Activated T-helper 1 cell treated with anti-CD3 and anti-CD28 coated beads, Interleukin-12 subunit alpha, Interleukin-12 subunit beta, Interleukin-2, Interleukin-4 antibody, amounts not matched to agents 30 ng/mL and 10 ng/mL and 1 ng/mL, durations not matched to agents 14 hours and 24 hours and 36 hours (primary cell): ENCODE measurements at places on chromosomes 16 and 17. TPM values are rescaled to one million over a fixed set of nuclear protein-coding genes. Genes with fewer than 3 reads are reported as not detected.

Gene POLR3E
- total RNA-seq: 107 and 111 TPM in 2 replicates

Gene SCARF1
- 7.3 and 9.3 TPM in 2 replicates for total RNA-seq

DNA sequence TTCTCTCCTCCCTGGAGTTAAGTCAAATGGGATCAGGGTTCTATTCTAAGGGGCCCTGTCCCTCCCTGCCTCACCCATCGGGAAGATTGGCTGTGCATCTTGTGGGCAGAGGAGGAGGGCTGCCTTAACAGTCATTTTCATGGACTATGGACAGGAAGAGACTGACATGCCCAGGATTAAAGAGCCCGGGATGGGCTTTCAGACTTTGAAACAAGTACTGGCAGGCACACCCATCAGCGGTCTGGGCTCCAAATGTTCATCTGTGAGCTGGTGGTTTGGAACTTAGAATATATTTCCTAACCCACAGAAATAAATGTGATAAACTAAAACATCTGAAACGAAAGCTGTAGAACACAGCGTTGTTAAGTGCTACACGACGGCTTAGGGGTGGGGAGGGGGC, 6.5 kb downstream of the SLC6A4 start:
- H3K27me3 ChIP-seq: peaks cover 47% of the 10 kb centered on the region
- no peak overlapping the region for H3K4me3 ChIP-seq
- H3K36me3 ChIP-seq: no peaks in the 10 kb centered on the region
- no peak for DNase-seq
- no peaks in the 10 kb centered on the region for H3K4me1 ChIP-seq

DNA sequence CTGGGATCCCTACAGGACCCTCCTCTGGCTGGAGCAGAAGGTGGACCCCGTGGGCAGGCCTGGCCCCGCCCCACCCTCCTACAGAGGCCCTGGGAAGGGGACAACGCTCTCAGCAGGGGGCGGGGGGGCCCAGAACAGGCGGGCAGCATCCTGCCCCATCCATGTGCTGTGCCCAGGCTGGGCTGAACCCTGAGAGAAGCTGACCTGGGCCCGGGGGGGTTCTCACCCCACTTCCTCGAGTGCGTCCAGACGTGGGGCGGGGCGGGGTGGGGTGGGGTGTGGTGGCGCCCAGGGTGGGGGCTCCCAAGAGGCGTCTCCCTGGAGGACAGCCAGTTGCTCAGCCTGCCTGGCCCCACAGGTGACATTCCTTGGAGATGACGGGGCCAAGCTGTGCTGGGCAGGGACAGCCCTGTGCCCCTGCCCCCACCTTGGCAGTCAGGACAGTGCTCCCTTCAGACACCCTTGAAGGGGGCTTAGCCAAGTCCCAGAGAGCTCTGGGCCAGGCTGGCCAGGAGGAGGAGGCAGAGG, 390 bp upstream of the UNC13D start:
- H3K27ac ChIP-seq: peak overlapping the region; percentile 97
- peak overlapping the region; percentile 94 for H3K4me3 ChIP-seq
- peaks cover 16% of the 10 kb centered on the region for H3K4me1 ChIP-seq
- no peak for DNase-seq

- H3K4me1 ChIP-seq: peaks cover 12% of the 10 kb centered on the region
- H3K36me3 ChIP-seq: no peaks in the 10 kb centered on the region
- H3K27ac ChIP-seq: no peak overlapping the region
- no peak for DNase-seq
Observed at GRCh38 chr17:80425835-80426426, 11.0 kb downstream of the ENDOV start.

Gene FAM83G
- total RNA-seq: 13.0 and 13.2 TPM in 2 replicates

GRCh38 chr17:6843241-6843880, 11.8 kb upstream of the TEKT1 start:
- DNase-seq: no peak
- H3K4me3 ChIP-seq: no peak overlapping the region
- no peak overlapping the region for H3K27ac ChIP-seq
- peaks cover 13% of the 10 kb centered on the region for H3K4me1 ChIP-seq
- peaks cover 46% of the 10 kb centered on the region for H3K27me3 ChIP-seq

- no peak overlapping the region for H3K27ac ChIP-seq
- no peak for DNase-seq
- H3K27me3 ChIP-seq: no peaks in the 10 kb centered on the region
- no peaks in the 10 kb centered on the region for H3K4me1 ChIP-seq
- H3K4me3 ChIP-seq: no peak overlapping the region
- no peaks in the 10 kb centered on the region for H3K36me3 ChIP-seq
Observed at GRCh38 chr16:76683051-76683450, 405.9 kb downstream of the CNTNAP4 start.

GRCh38 chr16:71851746-71852145, 6.0 kb downstream of the ATXN1L start:
- no peak overlapping the region for H3K27ac ChIP-seq
- H3K27me3 ChIP-seq: no peaks in the 10 kb centered on the region
- no peak for DNase-seq
- H3K4me3 ChIP-seq: no peak overlapping the region
- H3K36me3 ChIP-seq: peaks cover 39% of the 10 kb centered on the region

DNA sequence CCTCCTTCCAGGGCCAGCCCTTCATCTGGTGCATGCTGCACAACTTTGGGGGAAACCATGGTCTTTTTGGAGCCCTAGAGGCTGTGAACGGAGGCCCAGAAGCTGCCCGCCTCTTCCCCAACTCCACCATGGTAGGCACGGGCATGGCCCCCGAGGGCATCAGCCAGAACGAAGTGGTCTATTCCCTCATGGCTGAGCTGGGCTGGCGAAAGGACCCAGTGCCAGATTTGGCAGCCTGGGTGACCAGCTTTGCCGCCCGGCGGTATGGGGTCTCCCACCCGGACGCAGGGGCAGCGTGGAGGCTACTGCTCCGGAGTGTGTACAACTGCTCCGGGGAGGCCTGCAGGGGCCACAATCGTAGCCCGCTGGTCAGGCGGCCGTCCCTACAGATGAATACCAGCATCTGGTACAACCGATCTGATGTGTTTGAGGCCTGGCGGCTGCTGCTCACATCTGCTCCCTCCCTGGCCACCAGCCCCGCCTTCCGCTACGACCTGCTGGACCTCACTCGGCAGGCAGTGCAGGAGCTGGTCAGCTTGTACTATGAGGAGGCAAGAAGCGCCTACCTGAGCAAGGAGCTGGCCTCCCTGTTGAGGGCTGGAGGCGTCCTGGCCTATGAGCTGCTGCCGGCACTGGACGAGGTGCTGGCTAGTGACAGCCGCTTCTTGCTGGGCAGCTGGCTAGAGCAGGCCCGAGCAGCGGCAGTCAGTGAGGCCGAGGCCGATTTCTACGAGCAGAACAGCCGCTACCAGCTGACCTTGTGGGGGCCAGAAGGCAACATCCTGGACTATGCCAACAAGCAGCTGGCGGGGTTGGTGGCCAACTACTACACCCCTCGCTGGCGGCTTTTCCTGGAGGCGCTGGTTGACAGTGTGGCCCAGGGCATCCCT, 7.4 kb downstream of the NAGLU start:
- no peak overlapping the region for H3K4me3 ChIP-seq
- no peak for DNase-seq
- peaks cover 5% of the 10 kb centered on the region for H3K36me3 ChIP-seq
- no peak overlapping the region for H3K27ac ChIP-seq
- H3K4me1 ChIP-seq: peaks cover 13% of the 10 kb centered on the region

Gene TMEM208
- 68.5 and 72.4 TPM in 2 replicates for total RNA-seq

DNA sequence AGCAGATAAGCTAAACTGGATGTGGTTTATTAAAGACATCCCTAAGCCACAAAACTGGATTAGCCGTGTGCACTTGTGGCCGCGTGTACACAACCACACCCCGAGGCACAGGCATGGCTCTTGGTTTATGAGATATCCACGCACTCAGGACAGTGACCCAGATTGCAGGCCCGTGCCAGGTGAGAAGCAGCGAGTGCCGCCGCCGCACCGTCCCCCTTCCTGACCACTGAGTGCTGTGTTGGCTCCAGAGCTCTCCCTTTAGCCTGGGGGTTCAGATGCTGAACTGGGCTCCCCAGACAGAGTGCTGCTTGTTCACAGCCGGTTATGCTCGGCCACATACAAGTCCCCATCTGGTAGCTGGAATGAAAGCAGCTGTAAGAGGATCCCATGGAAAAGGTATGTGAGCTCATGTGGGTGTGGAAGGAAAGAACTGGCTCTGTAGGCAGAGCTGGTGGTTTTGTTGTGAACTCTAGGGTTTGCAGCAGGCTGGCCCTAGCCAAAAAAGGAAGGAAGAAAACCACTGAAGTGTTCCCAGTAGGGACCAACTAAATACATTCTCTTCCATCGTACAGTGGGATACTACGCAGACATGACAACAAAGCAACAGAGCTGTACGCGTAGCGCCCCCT, 29.5 kb downstream of the KNOP1 start:
- H3K36me3 ChIP-seq: peaks cover 27% of the 10 kb centered on the region
- no peaks in the 10 kb centered on the region for H3K27me3 ChIP-seq
- no peak for DNase-seq
- no peak overlapping the region for H3K27ac ChIP-seq

GRCh38 chr16:59432896-59433295, 698.8 kb upstream of the GOT2 start:
- H3K4me3 ChIP-seq: no peak overlapping the region
- H3K27ac ChIP-seq: no peak overlapping the region
- H3K36me3 ChIP-seq: no peaks in the 10 kb centered on the region
- no peaks in the 10 kb centered on the region for H3K27me3 ChIP-seq
- DNase-seq: no peak

DNA sequence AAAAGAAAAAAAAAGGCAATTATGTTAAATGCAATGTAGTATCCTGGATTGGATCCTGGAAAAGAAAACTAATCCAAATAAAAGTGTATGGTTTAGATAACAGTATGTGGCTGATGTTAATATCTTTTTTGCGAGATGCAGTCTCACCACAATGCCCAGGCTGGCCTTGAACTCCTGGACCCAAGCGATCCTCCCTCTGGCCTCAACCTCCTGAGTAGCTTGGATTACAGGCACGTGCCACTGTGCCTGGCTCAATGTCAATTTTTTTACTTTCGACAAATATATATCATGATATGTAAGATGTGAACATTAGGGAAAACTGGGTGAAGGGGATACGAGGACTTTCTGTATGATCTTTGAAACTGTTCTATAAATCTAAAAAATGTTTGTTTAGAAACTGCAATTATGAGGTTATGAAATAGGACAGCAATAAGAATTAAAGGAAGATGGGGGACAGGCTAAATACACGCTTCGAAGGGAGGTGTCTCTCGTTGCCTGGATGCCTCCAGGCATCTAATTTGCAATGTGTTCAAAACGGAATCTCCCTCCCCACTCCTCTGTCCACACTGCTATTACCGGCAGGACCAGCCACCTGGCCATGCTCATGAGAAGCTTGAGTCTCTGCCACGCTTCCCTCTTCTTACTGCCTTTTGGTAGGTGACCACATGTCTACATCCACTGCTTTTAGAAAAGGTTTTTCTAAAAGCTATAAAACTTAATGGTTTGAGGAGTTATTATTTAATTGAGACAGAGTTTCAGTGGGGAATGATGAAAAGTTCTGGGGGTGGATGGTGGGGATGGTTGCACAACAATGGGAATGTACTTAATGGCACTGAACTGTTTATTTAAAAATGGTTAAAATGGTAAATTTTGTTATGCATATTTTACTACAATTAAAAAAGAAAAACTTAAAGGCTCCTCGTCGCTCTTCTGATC, 15.2 kb downstream of the UBE2O start:
- no peak overlapping the region for H3K27ac ChIP-seq
- peaks cover 23% of the 10 kb centered on the region for H3K4me1 ChIP-seq
- no peaks in the 10 kb centered on the region for H3K27me3 ChIP-seq
- H3K36me3 ChIP-seq: peaks cover 5% of the 10 kb centered on the region
- no peak overlapping the region for H3K4me3 ChIP-seq

GRCh38 chr16:71895679-71896365, 491 bp downstream of the IST1 start:
- DNase-seq: no peak
- peaks cover 9% of the 10 kb centered on the region for H3K36me3 ChIP-seq
- H3K27ac ChIP-seq: peak overlapping the region; percentile 91
- H3K4me3 ChIP-seq: peak overlapping the region; percentile 90
- H3K4me1 ChIP-seq: peaks cover 18% of the 10 kb centered on the region
- no peaks in the 10 kb centered on the region for H3K27me3 ChIP-seq

Gene PRKCB
- total RNA-seq: 100 and 109 TPM in 2 replicates

Gene TNP2
- not detected in 2 replicates for total RNA-seq

DNA sequence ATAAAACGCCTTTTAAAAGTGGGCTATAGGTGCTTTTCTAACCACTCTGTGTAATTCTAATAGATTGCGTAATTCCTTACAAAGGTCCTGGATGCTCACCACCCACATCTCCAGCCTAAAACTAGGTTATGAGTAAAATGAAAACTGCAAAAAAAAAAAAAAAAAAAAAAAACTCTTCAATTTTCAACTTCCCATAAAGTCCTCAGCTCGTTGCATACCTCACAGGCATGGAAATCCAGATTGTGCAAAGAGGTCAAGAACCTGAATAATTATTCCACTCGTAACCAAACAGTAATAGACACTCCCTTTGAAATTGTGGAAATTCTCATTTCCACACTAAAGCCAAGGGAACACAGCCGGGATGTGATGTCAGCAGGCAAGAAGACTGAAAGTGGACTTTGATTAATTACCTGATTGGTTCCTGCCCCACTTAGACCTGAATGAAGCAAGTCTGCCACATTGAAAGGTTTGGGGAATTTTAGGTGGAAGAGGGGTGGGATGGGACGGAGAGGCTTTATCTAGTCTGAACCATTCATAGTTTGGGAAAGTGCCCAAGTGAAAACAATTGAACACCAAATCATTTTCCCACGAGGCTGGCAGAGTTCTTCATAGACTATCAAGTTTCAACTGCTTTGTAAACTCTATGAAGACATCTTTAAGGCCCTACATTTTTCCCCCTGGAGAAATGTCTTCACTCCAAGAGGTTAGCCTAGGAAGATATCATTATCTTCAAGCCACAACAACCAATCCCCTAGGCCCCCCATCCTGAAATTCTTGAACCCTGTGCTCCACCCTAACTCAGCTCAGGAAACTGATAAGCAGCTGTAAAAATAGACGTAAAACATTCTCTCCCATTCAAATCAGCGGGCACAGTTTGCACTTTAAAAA, 49.1 kb upstream of the TANC2 start:
- no peak for DNase-seq
- H3K27ac ChIP-seq: no peak overlapping the region
- no peak overlapping the region for H3K4me3 ChIP-seq
- no peaks in the 10 kb centered on the region for H3K36me3 ChIP-seq
- no peaks in the 10 kb centered on the region for H3K4me1 ChIP-seq

GRCh38 chr17:73648543-73648820, 4.2 kb upstream of the SDK2 start:
- H3K27ac ChIP-seq: no peak overlapping the region
- DNase-seq: no peak
- peaks cover 40% of the 10 kb centered on the region for H3K27me3 ChIP-seq
- peaks cover 2% of the 10 kb centered on the region for H3K36me3 ChIP-seq
- no peaks in the 10 kb centered on the region for H3K4me1 ChIP-seq
- H3K4me3 ChIP-seq: no peak overlapping the region
